Activated naive CD4-positive, alpha-beta T cell treated with anti-CD3 and anti-CD28 coated beads, Interleukin-2, amount 50 U/mL, for 72 hours (primary cell): ENCODE measurements at places on chromosomes 5 and 9.

GRCh38 chr5:41112486-41113455, 41.6 kb upstream of the MROH2B start:
- no peak for DNase-seq

- no peak for DNase-seq
Observed at GRCh38 chr5:94389515-94389899, 228.9 kb downstream of the KIAA0825 start.

- no peak for DNase-seq
Observed at GRCh38 chr5:100900142-100900795, 2.8 kb downstream of the ST8SIA4 start.

DNA sequence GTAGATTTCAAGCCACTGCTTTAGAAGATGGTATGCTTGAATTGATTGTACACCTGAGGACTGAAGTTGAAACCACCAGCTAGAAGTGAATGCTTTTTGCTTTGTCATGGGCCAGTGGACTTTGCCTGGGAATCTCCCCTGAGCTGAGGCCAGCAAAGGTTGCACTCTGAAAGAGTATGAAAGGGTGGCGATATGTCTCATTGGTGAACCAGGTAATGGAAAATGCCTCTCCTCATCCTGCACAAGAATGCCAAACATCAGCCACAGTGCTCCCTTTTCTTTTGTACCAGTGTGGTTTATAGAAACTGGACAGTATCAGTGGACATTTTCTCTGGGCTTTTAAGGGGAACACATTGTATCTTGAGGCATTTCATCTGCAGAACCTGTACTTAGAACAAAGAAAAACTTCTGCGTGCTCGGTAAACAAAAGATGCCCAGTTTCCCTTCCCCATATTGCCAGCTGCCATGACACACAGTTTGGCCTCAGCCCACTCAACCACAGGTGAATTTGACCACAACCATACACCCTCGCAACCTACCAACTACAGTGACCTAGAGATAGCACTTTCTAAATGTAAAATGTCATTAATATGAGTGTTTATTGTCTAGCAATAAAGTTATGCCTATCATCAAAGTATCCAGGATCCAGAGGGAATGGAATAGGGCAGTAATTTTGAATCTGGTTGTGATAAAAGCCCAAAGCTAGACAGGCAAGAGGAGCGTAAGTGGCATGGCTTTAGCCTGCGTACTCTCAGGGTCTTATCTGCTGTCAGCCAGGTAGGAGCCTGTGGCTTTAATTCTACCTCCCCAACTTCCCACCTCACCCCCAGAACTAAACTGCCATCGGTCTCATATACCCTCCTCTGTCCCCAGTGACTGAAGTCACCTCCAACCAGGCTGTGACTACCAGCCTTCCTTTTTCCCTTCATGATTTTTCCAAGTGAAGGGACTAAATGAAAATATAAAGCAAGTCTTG, 79.5 kb upstream of the LHFPL2 start:
- DNase-seq = no peak

- no peak for DNase-seq
Observed at GRCh38 chr5:54517174-54517511, 416 bp upstream of the SNX18 start.

GRCh38 chr9:92098638-92099037, 16.6 kb downstream of the SPTLC1 start:
- DNase-seq = no peak

GRCh38 chr5:128637031-128637430, 99.0 kb upstream of the FBN2 start:
- no peak for DNase-seq

- no peak for DNase-seq
Observed at GRCh38 chr5:2742921-2743679, 8.4 kb downstream of the IRX2 start.

GRCh38 chr5:69364850-69365249, 4.5 kb downstream of the AK6 start:
- no peak for DNase-seq

GRCh38 chr9:110986529-110986928, 51.7 kb downstream of the LPAR1 start:
- DNase-seq = no peak

DNA sequence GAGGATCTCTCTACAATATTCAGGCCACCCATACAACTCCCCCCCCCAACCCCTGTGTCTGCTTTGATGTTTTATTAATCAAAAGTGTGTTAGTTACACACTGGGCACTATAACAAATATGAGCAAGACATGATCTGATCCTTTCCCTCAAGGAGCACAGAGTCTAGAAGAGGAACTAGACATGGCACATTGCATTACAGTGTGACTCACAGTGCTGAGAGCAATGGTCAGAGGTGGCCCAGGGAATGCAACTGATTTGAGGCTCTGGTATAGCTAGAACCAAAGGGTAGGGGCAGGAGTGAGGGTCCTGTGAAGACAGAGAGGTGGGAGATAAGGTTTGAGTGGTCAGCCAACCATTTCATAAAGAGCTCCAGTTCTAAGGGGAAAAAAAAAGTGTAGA, 539.2 kb downstream of the ACTL7B start:
- DNase-seq = no peak

- DNase-seq = no peak
Observed at GRCh38 chr5:7000310-7000709, 287.1 kb downstream of the TENT4A start.

DNA sequence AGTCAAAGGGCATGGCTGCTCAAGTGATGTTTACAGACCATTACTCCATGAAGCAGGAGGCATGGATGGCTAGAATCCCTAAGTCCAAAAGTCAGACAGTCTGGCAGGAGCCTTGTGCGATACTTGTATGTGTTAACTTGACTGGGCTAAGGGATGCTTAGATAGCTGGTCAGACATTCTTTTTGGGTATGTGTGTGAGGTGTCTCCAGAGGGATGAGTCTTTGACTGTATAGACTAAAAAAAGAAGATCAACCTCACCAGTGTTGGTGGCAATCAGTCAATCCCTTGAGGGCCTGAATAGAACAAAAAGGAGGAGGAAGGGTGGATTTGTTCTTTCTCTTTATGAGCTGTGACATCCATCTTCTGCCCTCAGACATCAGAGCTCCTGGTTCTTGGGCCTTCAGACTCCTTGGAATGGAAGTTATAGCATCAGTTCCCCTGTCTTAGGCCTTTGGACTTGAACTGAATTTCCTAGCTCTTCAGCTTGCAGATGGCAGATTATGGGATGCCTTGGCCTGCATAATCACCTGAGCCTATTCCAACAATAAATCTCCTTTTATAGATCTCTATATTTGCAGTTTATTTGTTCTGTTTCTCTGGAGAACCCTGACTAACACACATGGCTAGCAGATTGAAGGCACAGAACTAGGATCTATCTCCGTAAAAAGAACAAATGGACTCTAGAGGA, 9.7 kb upstream of the HSPB3 start:
- no peak for DNase-seq

GRCh38 chr9:121239851-121240250, 28.1 kb upstream of the GSN start:
- no peak for DNase-seq

DNA sequence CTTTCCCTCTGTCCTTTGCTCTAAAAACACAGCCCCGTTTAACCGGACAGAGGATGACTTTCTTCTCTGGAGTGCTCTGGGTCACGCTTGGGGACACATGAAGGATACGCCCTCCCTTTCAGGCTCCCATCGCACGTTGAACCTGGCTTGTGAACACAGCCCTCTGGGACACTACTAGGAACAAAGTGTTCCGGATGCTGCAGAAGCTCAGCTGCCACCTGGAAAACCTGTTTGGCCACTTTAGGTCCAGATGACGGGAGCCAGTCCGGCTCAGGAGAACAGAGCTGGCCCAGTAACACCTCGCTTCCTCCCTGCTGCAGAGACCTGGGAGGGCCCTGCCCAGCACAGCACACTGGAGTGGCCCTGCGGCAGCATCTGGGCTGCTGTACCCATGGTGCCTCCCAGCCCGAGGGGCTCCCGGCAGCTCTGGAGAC, 60.1 kb downstream of the GADD45G start:
- DNase-seq = no peak

GRCh38 chr5:19406576-19407365, 581.2 kb downstream of the CDH18 start:
- DNase-seq = no peak

- no peak for DNase-seq
Observed at GRCh38 chr5:2748861-2749513, 2.5 kb downstream of the IRX2 start.

DNA sequence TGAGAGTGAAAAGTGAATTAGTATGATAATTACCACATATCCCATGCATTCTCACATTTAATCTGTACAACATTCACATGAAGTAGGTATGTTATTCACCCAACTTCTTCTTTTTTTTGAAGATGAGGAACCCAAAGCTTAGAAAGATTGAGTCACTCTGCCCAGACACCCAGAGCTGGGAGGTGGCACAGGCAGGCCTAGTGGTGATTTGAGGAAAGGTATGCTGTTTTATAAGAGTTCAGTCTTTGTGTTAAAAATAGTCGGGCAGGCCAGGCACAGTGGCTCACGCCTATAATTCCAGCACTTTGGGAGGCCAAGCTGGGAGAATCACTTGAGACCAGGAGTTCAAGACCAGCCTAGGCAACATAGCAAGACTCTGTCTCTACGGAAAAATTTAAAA, 285.3 kb downstream of the NR3C1 start:
- DNase-seq = no peak

DNA sequence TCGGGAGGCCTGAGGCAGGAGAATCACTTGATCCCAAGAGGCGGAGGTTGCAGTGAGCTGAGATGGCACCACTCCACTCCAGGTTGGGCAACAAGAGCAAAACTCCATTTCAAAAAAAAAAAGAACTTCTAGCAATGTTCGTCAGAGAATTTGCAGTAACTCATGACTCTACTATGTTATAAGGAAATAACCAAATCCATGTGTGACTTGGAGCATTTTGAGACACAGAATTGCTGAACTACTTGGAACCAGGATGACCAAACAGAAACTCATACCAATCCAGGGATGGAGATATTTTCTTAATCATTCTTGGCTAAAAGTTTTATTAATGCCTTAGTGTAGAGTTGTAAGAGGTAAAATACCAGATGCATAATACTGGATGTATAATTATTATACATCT, 99.9 kb upstream of the BNC2 start:
- no peak for DNase-seq

- DNase-seq = no peak
Observed at GRCh38 chr9:127213859-127214258, 50.7 kb upstream of the GARNL3 start.

- no peak for DNase-seq
Observed at GRCh38 chr5:32935283-32935682, 224.2 kb downstream of the NPR3 start.

DNA sequence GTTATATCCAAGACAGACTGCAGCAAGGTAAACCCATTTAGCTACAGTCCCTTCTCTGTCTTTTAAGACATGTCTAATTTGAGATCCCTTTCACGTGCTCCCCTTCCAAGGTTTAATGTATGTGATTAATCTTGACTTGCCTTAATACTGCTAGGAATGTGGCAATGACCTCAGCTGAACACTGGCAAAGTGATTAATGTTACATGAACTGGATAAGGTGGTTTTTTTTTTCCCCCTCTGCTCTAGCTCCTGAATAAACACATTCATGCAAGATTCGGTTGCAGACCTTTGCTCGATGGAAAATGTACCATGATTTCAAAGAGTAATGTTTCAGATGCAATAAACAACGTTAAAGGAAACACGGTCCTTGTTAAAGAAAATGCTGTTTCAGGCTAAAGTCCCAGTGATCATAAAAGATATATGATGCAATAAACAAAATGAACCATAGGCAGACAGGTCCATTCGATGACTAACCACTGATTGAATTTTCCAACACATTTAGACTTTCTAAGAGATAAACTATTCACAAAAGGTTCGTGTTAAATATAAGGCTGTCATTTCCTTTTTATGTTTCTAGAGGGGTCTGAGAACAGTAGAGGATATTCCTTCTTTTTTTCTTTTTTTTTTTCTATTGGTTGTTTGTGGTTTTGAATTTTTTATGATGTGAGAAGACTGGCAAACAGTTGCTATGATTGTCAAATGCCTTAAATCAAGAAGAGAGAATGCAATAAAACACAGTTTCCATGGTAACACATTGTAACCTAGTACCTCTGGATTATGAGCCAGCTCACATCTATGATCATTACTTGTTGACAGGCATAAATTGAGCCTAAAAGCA, 44.7 kb upstream of the ZNF608 start:
- no peak for DNase-seq

DNA sequence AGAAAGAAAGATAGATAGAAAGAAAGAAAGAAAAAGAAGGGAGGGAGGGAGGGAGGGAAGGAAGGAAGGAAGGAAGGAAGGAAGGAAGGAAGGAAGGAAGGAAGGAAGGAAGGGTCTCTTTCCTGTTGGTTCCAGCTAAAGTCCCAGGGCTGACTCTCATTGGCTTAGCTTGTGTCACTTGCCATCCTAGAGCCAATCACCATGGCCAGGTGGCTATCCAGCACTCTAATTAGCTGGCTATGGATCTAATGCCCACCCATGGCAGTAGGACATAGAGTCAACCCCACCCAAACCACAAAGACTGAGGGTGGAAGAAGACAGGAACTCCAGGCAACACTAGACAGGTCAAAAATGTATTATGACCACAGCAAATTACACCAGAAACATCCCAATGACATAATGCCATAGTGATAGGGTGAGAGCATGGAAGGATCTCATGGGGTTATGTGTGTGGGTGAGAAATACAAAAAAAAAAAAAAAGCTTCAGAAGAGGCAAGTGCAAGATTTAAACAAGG, 10.8 kb upstream of the CPLX2 start:
- DNase-seq = no peak
